ENCODE measurements at places on chromosomes 2 and 18. TPM values are rescaled to one million over a fixed set of nuclear protein-coding genes. Genes with fewer than 3 reads are reported as not detected.

Gene CAVIN2
- 1.2 TPM for total RNA-seq

Gene ARHGEF33
- total RNA-seq = 1.5 TPM

Gene PLCL1
- 1.9 TPM for total RNA-seq

Gene FHOD3
- 19.7 TPM for total RNA-seq

Gene EMILIN2
- 8.4 TPM for total RNA-seq

Gene CHST9
- not detected for total RNA-seq

Gene COL4A4
- total RNA-seq = 2.7 TPM

Gene DUSP2
- total RNA-seq = 2.3 TPM

Gene ANTXR1
- total RNA-seq = 25.6 TPM

Gene ADCYAP1
- not detected for total RNA-seq

Gene LRATD1
- total RNA-seq = 3.5 TPM

Gene SLC20A1
- 122 TPM for total RNA-seq

Gene HOXD4
- total RNA-seq = 0.22 TPM
